Stimulated activated CD8-positive, alpha-beta memory T cell treated with anti-CD3 and anti-CD28 coated beads, Interleukin-7, amount 100 ng/mL, for 24 hours (primary cell): ENCODE measurements at places on chromosomes 16 and 17.

- DNase-seq = no peak
These were observed 108.0 kb upstream of the CIBAR2 start for GRCh38 chr16:85220125-85220839.

- DNase-seq = no peak
These were observed 5.8 kb downstream of the DNAAF1 start for GRCh38 chr16:84150926-84151325.

GRCh38 chr17:13025687-13026086, 7.9 kb upstream of the ELAC2 start:
- no peak for DNase-seq

DNA sequence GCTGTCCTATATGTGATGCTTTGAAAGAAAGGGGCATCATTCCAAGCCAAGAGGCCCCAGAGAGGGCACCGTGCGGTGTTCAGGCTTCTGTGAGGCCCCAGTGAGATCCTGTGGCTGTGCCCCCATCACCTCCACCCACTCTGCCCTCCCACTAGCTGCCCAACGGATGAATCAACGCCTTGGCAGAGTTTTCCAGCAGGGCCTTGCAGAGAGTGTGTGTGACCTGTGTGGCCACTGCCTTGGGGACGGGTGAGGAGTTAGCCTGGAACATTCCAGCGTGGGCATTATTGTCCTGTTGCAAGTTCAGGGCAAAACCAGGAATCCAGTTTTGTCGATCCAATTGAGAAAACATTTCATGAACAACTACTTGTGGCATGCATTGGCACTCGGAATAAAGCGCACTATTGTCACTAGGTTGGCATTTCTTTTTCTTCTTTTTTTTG, 53.7 kb downstream of the SF3B3 start:
- DNase-seq = no peak

DNA sequence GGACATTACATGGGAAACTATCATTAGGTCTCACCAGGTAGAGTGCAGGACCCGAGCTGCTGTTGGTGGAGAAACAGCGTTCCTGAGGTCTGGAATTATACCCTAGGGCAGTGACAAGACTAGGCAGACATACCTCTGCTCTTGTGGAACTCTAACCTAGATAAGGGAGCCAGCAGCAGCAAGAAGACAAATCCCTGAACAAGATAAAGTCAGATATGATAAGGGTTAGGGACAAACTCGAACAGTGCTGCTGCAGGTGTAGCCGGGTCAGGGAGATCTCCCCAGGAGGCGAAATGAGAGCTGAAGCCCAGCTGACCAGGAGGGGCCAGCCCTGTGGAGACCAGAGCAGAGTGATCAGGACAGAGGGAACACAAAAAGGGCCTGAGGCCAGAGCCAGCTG, 34.7 kb downstream of the ARSG start:
- no peak for DNase-seq

DNA sequence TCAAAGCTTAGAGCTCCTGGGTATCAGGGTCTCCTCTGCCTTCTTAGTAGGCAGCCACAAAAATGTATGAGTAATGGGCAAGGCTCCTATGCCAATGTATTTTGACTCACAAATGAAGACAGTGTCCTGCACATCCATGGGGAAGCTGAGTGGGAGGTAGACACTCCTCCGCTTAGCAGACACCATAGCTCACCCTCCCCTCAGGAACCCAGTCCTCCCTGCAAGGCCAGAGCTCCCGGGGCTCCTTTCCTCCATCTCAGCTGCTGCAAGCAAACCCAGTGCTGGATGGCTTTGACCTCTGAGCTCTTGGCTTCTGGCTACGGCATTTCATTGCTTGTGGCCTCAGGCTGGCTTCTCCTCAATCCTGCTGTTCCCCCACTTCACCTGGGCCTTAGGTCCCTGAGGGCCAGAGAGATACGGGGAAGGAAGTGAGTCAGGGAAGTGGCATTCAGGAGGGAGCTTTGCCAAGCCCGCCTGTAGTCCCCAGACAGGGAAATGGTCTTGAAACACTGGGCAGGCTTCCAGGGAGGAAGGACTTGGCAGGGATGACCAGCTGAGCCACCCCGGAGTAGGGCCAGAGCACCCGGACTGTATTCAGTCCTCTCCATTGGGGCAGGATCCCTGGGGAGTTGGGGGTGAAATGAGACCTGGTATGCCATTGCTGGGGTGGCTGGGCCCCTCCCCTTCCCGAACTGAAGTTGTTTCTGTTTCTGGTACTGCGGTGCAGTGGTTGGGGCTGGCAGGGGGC, 4.5 kb downstream of the ABCC3 start:
- no peak for DNase-seq
